ENCODE measurements at places on chromosomes 16 and 17.

DNA sequence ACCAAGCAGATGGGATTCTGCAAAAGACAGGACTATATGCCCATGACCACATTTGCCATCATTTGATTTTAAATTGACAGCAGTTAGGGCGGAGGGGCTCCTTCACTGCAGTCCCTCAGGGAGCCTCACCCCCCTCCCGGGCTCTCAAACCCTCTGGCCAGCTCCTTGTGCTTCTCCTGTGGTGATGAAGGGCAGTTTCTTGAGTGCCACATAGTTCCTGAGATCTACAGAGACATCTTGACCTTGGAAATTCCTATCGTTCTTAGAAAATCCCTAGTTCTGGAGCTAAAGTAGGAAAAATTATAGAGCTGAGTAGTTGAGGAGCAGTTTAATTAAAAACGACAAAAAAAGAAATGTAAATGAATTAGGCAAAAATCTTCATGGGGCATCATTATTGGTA, 231.5 kb downstream of the CCDC182 start:
- no peak for DNase-seq

GRCh38 chr16:48959204-48959603, 322.4 kb downstream of the CBLN1 start:
- no peak for DNase-seq

DNA sequence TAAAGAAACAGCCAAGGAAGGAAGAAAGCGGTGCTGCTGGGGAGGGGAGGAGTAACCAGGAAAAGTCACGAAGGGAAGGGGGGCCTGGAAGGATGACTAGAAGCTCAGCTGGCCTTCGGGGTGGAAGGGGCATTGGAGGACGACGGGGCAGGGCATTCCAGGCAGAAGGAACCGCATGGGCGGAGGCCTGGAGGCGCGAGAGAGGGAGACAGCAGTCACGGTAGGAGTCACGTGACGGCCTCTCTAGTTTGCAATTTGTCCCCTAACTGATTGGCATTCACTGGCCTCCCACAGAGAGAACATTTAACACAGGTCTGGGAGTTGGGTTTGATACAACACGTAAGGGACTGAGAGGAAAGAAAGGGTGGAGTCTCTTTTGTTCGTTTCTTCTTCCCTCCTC, 63.9 kb downstream of the RTN4RL1 start:
- DNase-seq: no peak

GRCh38 chr16:11575223-11575589, 11.5 kb downstream of the LITAF start:
- no peak for DNase-seq

- no peak for DNase-seq
These were observed 1.7 kb upstream of the ITGAE start for GRCh38 chr17:3802461-3803307.

DNA sequence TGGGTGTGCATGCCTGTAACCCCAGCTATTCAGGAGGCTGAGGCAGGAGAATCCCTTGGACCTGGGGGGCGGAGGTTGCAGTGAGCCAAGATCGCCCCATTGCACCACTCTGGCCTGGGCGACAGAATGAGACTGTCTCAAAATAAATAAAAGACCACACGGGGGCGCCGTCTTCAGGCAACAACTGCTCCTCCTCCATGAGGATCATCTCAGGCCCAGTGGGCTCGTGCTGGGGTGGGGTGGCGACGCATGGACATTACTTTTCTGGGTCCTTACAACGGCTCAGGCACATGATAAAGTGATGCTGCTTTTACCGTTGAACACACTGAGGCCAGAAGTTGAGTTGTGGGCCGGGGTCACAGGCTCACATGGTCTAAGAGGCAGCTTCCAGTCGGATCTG, 56.2 kb downstream of the PRMT7 start:
- DNase-seq: no peak

- DNase-seq: no peak
These were observed 2.5 kb upstream of the GINS3 start for GRCh38 chr16:58389724-58390123.

GRCh38 chr16:68009157-68009735, 6.5 kb downstream of the DPEP2NB start:
- no peak for DNase-seq

DNA sequence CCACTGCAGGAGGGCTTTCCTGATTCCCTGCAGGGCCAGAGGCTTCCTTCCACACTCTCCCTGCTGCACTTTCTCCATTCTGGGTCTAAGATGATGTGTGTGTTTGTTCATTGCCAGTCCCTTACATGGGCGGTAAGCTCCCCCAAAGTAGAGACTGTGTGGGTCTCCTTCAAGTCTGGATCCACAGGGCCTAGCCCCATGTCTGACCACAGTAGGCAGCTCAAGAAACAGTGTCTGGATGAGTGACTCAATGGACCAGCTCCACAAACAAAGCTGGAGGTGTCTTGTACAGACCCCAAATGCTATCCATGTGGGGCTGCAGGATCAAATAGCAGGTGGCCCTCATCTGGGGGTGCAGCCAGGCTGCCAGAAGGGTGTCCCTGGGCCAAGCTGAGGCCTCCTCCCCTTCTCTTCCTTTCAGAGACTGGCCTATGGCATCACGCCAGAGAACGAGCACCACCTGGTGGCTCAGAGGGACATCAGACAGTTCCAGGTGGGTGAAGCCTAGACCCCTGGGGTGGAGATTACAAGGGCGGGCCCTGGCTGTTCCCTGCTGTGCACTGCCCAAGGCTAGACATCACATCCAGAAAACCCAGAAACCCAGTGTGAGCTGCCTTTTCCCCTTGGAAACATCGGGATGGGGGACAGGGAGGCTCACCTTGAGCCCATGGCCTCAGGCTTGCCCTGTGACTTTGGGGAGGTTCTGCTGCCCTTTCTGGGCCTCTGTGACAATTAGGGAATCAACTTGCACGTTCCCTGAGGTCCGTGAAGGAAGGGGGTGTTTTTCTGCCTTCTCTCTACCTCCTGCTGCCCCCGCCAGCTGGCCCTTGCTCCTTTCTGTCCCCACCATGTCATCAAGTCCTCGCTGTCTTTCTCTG, 45.9 kb downstream of the SLC6A2 start:
- DNase-seq: no peak

- no peak for DNase-seq
These were observed at the start of gene NAGS for GRCh38 chr17:44004077-44004760. TSS of gene NAGS (plus strand) at chr17:44004622. CDS start at chr17:44004664, 42 bp downstream.

DNA sequence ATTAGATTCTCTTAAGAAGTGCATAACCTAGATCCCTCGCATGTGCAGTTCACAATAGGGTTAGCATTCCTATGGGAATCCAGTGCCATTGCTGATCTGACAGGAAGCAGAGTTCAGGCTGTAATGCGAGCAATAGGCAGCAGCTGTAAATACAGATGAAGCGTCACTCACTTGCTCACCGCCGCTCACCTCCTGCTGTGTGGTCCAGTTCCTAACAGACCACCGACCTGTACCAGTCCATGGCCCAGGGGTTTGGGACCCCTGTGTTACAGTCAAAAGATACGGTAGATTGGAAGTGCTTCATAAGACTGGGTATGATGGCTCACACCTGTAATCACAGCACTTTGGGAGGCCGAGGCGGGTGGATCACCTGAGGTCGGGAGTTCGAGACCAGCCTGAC, 2.8 kb downstream of the STAT5A start:
- no peak for DNase-seq

DNA sequence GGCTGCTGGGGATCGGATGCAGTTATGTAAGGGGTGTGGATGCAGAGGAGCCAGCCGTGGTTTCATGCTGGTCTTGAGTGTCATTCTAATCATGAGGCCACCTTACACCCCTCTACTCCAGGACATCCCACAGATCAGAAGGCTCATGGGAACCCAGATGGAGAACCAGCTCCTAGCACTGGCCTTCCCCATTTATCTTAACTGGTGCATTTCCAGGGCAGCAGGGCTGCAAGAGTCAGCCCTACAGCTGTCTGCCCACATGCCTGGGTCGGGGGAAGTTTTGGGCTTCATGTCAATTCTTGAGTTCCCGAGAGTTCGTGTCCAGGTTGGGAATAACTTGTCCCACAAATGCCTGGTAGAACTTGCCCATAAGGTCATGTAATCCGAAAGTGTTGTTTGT, 29.1 kb downstream of the RPTOR start:
- DNase-seq: no peak

DNA sequence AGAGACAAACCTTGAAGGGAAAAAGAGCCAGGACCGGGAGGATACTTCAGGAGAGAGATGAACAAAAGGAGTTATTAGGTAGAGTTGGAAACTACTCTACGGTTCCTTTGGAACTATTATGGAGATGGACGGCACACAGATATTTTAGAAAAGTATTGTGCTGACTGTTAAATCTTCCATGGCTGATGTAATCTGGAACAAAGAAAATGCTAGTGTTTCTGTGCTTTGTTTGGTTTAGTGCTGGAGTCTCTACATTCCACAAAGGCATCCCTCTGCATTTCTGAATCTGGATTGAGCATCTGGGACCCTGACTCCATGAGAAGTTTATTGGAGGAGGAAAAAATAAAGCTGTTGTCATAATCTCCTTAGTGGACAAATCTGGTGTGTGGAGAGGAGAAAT, 57.2 kb downstream of the RPGRIP1L start:
- no peak for DNase-seq

- DNase-seq: no peak
These were observed 947.5 kb downstream of the CDH11 start for GRCh38 chr16:64174327-64174726.

- DNase-seq: no peak
These were observed 850 bp downstream of the PPM1E start for GRCh38 chr17:58756246-58757161.

DNA sequence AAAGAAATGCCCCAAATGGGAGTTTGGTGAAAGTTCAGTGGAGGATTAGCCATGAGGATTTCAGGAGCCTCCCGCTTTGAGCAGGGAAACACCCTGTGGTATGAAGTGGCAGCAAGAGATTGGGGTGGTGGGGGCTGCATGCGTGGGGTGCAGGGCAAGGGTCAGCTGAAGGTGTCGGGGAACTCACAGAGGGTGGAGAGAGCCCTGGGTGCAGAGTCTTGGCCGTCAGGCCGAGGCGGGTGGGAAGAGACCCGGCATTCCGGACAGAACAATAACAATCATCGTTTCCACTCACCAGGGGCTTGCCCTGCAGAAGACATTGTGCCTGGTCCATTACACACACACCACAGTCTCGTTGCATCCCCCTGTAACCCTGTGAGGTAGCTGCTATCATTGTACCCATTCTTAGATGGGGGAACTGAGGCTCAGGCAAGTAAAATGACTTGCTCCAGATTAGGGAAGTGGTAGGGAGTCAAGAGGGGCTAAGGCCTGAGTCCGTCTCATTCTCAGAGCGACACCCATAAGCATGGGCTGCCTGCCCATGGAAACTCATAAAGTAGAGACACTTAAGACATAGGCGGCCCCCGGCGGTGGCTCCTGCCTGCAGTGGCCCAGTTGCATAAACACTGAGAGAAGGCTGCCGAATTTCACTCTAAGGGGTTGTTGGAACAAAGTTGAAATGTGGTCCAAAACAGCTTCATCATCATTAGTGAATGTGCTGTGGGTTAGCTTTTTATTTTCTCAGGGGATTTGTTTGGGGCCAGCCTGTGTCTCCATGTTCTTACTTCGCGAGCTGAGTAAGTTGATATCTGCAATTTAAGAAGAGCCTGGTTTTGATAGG, 93.3 kb downstream of the CMIP start:
- no peak for DNase-seq

DNA sequence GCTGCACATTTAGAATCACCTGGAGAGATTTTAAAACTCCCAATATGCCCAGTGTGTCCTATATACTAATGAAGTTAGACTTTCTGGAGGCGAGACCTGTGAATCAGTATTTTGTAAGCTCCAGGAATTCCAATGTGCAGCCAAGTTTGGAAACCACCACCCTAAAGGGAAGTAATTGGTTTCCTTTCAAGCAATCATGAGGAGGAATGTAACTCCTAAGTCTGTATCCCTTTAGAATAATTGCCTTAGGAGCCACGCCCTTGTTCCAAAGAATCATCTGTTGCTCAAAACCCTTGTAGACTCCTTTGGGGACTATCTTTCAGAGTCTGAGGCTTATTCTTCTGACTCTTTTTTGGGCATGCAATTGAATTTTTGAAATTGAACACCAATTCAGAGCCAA, 84.4 kb downstream of the DNAH9 start:
- no peak for DNase-seq

GRCh38 chr17:8969901-8970300, 4.4 kb upstream of the PIK3R5 start:
- no peak for DNase-seq

- no peak for DNase-seq
These were observed 25.9 kb downstream of the IRX6 start for GRCh38 chr16:55349867-55350266.

- no peak for DNase-seq
These were observed 8.2 kb downstream of the PGAP3 start for GRCh38 chr17:39679521-39680192.

DNA sequence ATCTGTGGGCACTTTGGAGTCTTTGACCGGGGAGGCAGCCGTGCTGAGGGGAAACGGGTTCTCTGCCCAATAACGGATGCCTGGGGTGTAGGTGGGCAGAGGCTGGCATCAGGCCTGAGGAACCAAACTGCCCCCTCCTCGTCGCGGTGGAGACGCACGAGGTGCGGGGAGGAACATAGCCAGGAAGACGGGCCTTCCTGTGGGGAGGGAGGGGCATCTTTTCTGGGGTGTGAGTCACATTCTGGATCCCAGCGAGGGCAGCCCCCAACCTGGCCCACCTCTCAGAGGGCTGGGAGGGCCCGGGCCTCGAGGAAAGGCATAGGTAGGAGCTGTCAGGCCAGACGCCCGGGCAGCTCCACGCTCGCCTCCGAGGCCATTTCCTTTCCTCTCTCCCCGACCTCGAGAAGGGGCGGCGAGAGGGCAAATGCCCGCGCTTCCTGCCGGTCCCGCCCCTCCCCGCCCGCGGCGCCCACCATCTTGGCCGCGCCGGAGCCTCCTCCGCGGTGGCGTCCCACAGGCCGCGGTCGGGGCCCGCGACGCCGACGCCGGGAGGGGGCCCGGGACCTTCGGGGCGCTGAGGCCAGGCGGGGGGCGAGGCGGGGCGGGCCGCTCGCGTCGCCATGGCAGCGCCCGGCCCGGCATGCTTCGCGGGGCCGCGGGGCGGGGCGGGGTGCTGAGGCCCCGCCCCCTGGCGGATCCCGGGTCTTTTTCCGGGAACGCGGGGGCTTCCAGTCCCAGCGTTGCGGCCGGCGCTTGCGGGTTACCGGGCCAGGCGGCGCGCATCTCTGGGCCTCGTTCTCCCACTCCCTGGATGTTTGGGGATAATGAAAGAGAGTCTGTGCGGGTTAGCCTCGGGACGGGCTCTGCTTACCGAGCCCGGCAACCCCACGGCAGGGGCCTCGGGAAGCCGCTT, 13.2 kb downstream of the RAI1 start:
- DNase-seq: peak; percentile 51

GRCh38 chr16:89700649-89701424, 668 bp downstream of the SPATA2L start:
- DNase-seq: no peak

GRCh38 chr16:86095131-86095752, 196.3 kb downstream of the IRF8 start:
- DNase-seq: no peak

DNA sequence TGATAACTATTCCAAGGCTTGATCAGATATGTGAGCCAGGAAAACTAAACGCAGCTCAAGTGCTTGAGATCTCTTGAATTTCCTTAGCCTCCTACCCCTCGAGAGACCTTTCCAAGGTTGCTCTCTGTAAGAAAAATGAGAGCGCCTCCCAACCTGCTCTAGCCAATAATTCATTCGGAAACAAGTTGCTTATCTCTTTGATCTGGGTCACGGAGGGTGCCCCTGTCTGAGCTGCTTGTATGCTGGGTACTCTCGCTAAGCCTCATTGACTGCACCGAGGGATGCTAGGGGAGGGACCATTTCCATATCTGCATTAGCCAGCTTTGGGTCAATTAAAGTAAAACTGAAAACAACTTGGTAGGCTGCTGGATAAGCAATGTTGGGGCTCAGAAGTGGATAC, 70.1 kb upstream of the SHISA6 start:
- no peak for DNase-seq

Measured in activated CD8-positive, alpha-beta memory T cell treated with anti-CD3 and anti-CD28 coated beads for 1 hour (primary cell).